ENCODE measurements at places on chromosomes 11 and 22. TPM values are rescaled to one million over a fixed set of nuclear protein-coding genes. Genes with fewer than 3 reads are reported as not detected.
A peak's percentile ranks its signal among the peaks of the same experiment; 100 is the strongest.

Gene SLC29A2
- total RNA-seq: 35.6 TPM

Gene OVCH2
- total RNA-seq: 0.33 TPM

Gene KDM4E
- total RNA-seq: not detected

Gene C11orf16
- total RNA-seq: not detected

Gene FAM181B
- 8.9 TPM for total RNA-seq

Gene DGCR6
- 3.1 TPM for total RNA-seq

Gene COPB1
- total RNA-seq: 100 TPM

Gene RAC2
- 1.7 TPM for total RNA-seq

DNA sequence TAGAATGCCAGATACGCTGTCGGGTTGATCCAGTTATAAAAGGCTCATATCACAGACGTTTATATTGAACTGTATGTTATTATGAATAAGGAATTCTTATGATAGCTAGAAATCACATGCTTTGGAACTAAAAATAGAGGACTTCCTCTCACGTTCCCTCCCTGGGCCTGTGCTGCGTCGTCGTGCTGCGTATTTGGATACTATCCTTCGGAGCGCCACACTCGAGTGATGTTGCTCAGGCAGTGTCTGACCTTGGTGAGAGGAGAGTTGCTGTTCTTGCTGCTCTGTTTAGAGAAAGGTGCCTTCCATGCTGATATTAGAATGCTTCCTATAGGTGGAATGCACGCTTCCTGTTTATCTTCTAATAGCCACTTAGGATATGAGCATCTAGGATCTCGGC lies 20.2 kb upstream of the ST14 start:
- peaks cover 44% of the 10 kb centered on the region for H3K36me3 ChIP-seq
- no peak overlapping the region for H3K27ac ChIP-seq
- DNase-seq: no peak

DNA sequence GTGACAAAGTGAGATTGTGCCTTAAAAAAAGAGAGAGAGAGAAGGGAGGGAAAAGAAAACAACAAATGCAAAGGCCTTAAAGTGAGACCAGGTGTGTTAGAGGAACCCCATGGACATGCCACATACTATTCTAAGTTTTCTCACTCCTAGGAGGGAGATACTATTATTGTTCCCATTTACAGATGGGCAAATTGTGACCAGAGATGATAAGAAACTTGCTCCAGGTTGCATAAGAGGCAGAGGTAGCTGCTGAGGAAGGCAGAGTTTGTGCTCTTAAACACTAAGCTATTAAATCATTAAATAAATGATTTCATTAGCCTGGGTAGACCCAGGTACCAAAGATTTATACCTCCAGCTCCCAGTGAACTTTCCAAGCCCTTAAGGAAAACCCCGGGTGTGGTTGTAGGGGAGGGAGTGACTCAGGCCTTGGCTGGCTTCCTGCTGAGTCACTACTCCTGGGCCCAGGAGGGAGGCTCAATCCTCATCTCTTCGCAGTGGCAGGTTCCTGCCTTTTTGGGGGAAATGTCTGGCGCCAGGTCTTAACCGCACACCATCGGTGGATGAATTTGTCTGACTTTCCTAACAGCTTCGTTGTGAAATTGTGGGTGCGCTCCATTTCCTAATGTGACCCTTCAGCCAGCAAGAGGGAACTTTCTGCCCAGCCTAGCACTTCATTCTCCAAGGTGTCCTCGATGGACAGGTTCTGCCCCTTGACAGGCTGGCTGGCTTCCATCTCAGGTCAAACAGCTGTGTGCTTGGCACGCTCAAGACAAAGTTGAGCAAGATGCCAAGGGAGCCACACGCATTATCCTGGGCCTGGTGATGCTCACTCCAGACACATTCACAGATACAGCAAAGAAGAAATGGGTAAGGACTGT lies 33.4 kb upstream of the PTPRJ start:
- H3K36me3 ChIP-seq: no peaks in the 10 kb centered on the region
- H3K27me3 ChIP-seq: peaks cover 3% of the 10 kb centered on the region
- H3K4me3 ChIP-seq: no peak overlapping the region

GRCh38 chr11:77067861-77068443 lies 1.2 kb downstream of the CAPN5 start:
- peaks cover 24% of the 10 kb centered on the region for H3K27me3 ChIP-seq
- peak overlapping the region; percentile 76 for H3K4me3 ChIP-seq
- peak overlapping the region; percentile 89 for H3K27ac ChIP-seq
- peaks cover 13% of the 10 kb centered on the region for H3K4me1 ChIP-seq
- no peaks in the 10 kb centered on the region for H3K36me3 ChIP-seq
- DNase-seq: no peak

GRCh38 chr11:61783717-61784505 lies 8.5 kb downstream of the TMEM258 start:
- H3K4me3 ChIP-seq: no peak overlapping the region
- peak overlapping the region; percentile 75 for H3K27ac ChIP-seq
- peaks cover 12% of the 10 kb centered on the region for H3K36me3 ChIP-seq
- DNase-seq: no peak
- H3K4me1 ChIP-seq: peaks cover 16% of the 10 kb centered on the region

DNA sequence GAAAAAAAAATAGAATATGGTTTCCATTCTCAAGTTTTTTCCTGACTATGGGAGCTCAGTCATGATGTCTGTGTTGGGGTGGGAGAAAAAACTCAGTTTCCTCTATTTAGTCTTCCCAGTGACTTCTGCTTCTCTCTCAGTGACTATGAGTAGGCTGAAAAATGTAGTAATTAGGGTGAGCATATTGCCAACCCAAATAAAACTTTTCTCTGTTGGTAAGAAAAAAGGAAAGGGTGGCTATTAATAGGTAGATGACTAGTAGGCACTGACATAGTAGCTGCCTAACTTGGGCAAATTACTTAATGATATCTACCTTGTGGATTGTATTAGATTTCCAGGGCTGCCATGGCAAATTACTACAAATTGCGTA lies 34.2 kb upstream of the BIRC3 start:
- peaks cover 2% of the 10 kb centered on the region for H3K36me3 ChIP-seq
- H3K27me3 ChIP-seq: no peaks in the 10 kb centered on the region
- H3K27ac ChIP-seq: no peak overlapping the region

DNA sequence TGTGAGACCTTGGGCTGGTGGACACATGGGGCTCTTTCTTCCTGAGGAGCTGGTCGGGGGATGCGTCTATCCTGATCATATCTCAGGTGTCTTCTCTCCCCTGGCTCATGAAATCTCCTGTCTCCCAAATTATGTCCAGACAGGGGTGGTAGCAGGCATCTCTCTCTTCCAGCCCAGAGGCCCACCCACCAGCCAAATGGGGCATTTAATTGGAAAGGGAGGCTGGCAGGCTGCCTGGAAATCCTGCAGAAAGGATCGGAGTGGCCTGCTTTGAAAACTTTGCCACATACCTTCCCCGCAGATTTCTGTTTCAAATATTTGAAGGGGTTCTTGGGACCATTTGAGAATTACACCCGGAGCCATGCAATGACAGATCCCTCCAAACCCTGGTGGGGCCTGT lies 37.4 kb downstream of the SMIM38 start:
- peaks cover 2% of the 10 kb centered on the region for H3K27me3 ChIP-seq
- no peaks in the 10 kb centered on the region for H3K36me3 ChIP-seq
- H3K27ac ChIP-seq: no peak overlapping the region
- DNase-seq: no peak
- H3K4me3 ChIP-seq: no peak overlapping the region

- H3K4me3 ChIP-seq: no peak overlapping the region
- H3K27me3 ChIP-seq: no peaks in the 10 kb centered on the region
- H3K36me3 ChIP-seq: peaks cover 1% of the 10 kb centered on the region
These were observed 7.6 kb downstream of the NECTIN1 start for GRCh38 chr11:119721129-119722120.

DNA sequence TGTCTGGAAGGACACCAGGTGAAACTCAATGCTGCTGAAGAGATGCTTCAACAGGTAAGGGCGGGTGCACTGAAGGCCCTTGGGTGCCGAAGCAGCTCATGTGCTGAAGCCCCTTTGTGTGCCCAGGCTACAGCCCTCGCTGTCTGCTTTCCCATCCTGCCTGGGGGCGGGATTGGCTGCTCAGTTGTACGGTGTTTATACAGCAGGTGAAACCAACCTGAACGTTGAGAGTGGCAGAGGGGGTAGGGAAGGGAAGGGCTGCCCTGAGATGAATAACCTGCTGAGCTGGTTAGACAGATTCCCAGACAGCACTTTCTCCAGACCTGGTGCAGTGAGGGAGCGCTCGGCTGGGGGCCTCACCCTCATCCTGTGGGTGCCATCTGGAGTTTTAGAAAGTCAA lies 75.7 kb downstream of the CYB5R2 start:
- no peak overlapping the region for H3K4me3 ChIP-seq
- H3K36me3 ChIP-seq: peaks cover 3% of the 10 kb centered on the region
- DNase-seq: peak; percentile 33
- H3K27me3 ChIP-seq: no peaks in the 10 kb centered on the region
- H3K4me1 ChIP-seq: peaks cover 59% of the 10 kb centered on the region

DNA sequence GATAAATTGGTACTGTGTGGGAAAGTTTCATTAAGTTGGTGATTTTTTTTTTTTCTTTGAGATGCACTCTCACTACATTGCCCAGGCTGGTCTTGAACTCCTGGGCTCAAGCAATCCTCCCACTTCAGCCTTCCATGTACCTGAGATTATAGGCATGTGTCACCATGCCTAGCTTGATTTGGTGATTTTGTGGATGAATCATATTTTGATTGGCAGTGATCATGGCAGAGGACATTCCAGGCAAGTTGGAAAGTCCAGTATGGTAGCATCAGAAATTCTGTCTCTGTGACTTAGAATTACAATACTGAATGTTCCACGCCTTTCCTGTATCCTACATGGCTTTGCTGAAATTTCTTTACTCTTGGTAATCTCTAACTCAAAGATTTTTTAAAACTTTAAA lies 49.4 kb downstream of the HORMAD2 start:
- H3K4me3 ChIP-seq: no peak overlapping the region
- DNase-seq: no peak
- H3K27ac ChIP-seq: no peak overlapping the region

DNA sequence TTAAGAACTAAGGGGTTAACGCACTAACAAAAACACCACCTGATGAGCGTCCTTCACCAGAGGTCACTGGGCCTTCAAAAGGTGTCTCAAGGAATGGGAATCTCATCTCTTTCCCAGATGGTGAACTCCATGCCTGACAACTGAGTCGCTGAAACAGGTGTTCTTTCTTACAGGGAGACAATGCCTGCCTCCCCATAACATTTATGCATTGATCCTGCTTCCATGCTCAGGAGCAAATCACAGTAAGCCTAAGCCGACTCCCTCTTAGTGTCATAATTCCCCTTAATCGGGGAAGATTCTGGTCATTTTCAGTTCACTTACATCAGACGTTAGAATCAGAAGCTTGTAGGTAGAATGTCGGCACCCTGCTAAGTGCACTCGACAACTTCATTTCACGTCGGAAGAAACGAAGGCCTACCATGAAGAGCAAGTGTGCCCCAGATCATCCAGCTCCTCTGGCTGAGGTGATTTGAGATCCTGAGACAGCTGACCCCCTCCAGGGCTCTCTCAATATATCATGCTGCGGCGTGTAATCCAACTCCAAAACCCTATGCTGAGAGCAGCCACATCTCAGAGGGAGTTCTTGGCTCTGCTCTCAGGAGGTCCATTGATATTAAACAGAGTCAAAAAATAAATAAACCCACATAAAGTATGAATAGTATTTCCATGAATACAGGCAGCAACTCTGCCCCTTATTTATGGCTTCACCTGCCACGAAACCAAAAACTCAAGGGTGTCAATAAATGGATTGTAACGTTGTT lies 163.1 kb downstream of the LARGE1 start:
- H3K4me1 ChIP-seq: peaks cover 35% of the 10 kb centered on the region
- H3K27ac ChIP-seq: peak overlapping the region; percentile 41
- no peak overlapping the region for H3K4me3 ChIP-seq
- DNase-seq: no peak
- H3K27me3 ChIP-seq: no peaks in the 10 kb centered on the region

GRCh38 chr11:12110714-12111548 lies 541 bp downstream of the MICAL2 start:
- no peak overlapping the region for H3K27ac ChIP-seq
- no peaks in the 10 kb centered on the region for H3K36me3 ChIP-seq
- DNase-seq: no peak
- peaks cover 56% of the 10 kb centered on the region for H3K27me3 ChIP-seq
- H3K4me3 ChIP-seq: peak overlapping the region; percentile 66

DNA sequence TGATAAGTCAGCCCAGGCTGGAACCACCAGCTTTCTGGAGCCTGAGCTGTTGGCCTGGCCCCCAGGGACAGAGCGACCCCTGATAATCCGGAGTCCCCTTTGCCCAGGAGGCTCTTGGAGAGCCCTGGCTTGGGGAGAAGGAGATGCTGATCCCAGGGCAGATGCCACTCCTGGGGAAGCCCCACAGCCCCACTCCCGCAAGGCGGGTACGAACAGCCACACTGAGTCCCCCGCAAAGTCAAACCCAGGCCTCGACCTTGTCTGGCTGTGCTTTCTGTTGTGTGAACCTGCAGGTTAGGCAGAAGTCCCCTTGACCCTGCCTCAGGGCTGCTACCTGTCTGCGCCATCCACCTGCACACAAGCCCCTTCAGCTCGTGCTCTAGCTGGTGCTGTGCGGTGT lies 108.0 kb downstream of the KCNQ1OT1 start:
- H3K27ac ChIP-seq: peak overlapping the region; percentile 64
- H3K36me3 ChIP-seq: peaks cover 2% of the 10 kb centered on the region
- H3K4me1 ChIP-seq: peaks cover 4% of the 10 kb centered on the region
- H3K4me3 ChIP-seq: no peak overlapping the region

DNA sequence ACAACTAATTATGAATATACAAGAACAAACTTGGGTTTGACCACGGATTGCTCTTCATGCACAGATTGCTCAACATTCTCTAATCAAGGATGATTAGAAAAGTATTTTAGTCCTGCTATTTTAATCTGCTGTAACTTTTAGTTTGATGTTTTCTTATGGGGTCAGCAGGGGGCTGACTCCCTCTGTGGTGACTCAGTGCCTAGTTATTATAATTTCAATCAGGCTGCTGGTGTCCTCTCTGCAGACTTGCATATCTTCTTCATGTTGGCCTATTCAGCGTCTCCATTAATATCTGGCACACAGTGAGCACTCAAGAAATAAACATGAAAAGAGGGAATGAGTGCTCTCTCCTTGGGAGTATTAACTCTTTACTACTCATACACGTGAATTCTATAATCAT lies 223.8 kb upstream of the DDI1 start:
- DNase-seq: no peak
- no peaks in the 10 kb centered on the region for H3K27me3 ChIP-seq
- peaks cover 25% of the 10 kb centered on the region for H3K4me1 ChIP-seq

GRCh38 chr11:24181395-24182047 lies 315.3 kb upstream of the LUZP2 start:
- no peak overlapping the region for H3K4me3 ChIP-seq
- H3K36me3 ChIP-seq: no peaks in the 10 kb centered on the region
- H3K4me1 ChIP-seq: no peaks in the 10 kb centered on the region
- DNase-seq: no peak
- H3K27ac ChIP-seq: no peak overlapping the region
- H3K27me3 ChIP-seq: no peaks in the 10 kb centered on the region

Measured in progenitor cell of endocrine pancreas (in vitro differentiated cells).